PC-9 (cell line): ENCODE measurements at places on chromosomes 1 and 21. TPM values are rescaled to one million over a fixed set of nuclear protein-coding genes. Genes with fewer than 3 reads are reported as not detected.
A peak's percentile ranks its signal among the peaks of the same experiment; 100 is the strongest.

GRCh38 chr1:162087111-162087510, 17.6 kb downstream of the NOS1AP start:
- no peak for DNase-seq

DNA sequence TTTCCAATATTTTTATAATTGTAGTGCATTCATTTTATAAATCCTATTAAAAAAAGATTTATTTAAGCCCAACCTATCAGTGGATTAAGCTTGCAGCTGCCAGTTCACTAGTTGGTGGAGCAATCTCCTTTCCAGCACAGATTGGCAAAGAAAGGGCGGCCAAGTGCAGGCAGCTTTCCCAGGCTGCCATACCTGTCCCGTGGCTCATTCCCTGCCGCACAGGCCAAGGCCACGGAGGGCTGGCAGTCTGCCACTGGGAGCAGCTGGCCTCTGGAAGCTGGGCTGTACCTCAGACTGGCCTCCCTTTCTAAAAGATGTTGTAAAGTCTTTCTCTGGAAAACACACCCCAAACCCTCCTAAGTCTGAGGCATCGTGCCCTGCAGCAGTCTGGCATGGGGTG, 74.2 kb downstream of the SIM2 start:
- peak; percentile 82 for DNase-seq

The PCBP3 gene
- total RNA-seq: 0.65 TPM in 1 of 2 replicates, not detected in the other

The REG4 gene
- not detected in 2 replicates for total RNA-seq

GRCh38 chr1:88661188-88661587, 22.9 kb upstream of the PKN2 start:
- DNase-seq: no peak

DNA sequence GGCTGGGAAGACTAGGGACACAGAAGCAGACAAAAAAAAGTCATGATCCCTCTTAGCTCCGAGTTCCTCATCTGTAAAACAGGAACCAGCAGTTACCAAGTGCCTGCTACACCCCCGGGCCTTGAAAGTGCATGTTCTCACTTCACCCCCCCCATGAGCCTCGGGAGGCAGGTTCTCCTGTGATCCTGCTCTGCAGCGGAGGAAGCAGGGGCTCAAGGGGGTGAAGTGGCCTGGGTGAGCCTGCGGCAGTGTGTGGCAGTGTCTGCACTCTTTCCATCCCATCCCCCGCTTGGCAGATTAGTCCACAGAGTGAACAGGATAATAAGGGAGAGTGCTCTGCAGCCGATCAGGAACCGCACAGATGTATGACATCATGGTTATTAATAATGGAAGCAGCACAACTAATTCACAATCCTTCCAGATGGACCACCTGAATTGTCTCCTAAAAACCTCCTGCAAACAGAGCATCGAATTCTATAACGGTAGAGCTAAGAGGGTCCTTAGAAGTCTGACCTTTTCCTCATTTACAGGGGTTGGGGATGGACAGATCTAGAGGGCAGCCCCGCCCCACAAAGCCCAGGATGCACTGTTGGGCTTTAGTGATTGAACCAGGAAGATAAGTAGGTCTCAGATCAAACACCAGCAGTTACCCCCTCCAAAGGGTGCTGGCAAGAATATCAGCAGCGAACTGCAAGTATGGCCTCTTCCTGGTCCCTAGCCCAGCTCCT, 174.1 kb upstream of the EDN2 start:
- no peak for DNase-seq

DNA sequence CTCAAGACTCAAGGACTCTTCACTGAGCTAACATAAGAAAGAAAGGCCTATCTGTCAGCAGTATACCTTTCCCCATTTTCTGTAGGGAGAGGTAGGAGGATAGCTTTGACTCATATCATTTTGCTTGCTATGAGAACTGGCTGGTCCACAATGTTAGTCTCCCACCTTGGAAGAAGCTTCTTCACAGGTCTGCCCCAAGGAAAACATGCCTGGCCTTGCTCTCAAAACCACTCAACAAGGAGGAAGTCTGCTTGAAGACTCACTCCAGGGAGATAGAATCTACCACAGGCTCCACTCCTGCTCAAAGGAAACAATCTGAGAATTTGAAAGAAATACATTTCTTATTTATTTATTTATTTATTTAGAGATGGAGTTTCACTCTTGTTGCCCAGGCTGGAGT, 29.5 kb upstream of the LAMC1 start:
- DNase-seq: no peak

- DNase-seq: no peak
Observed at GRCh38 chr1:168365719-168366479, 85.2 kb downstream of the TBX19 start.

DNA sequence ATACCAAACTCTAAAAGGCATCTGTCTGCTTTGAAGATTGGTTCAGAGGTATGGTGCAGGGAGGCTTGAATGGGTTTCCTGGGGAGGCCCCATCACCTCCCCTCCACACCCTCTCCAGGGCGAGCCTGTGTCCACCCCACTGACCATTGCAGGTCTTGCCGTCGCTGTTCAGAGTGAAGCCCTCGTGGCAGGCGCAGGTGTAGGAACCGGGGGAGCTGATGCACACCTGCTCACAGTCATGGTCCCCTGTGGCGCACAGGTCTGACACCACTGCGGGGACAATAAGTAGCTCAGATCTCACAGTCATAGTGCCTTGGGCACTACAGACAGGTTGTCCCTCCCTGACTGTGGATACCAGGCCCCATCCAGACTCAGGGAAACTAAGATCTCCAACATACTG, 6.7 kb downstream of the MATN1 start:
- no peak for DNase-seq

DNA sequence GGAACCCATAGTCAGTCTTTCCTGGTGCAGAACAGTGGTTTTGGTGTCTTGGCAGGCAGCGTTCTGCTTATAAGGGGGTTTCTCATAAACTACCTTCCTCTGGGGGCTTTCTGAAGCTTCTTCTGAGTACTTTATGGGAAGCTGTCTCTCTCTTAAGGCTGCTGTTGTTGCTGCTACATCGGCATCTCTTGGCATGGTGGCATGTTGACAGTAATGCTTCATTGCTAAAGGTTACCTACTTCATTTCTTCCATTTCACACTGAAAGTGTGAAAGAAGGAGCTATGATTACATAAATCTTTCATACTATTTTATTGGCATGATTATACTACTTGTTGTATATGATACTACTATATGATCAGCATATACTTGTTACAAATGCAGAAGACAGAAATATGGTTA, 6.3 kb upstream of the MAP10 start:
- DNase-seq: no peak

DNA sequence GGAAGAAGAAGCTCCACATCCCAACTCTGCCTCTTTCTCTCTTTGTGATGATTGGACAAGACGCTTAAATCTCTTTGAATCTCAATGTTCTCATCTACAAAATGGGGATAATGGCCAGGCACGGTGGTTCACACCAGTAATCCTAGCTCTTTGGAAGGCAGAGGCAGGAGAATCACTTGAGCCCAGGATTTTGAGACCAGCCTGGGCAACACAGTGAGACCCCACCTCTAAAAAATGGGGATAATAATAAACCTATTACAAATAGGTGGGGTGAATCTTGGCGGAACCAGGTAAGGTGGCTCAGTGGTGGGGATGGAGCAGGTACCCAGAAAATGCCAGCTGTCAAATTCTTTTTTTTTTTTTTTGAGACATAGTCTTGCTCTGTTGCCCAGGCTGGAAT, 29.4 kb upstream of the ARHGEF10L start:
- DNase-seq: no peak

DNA sequence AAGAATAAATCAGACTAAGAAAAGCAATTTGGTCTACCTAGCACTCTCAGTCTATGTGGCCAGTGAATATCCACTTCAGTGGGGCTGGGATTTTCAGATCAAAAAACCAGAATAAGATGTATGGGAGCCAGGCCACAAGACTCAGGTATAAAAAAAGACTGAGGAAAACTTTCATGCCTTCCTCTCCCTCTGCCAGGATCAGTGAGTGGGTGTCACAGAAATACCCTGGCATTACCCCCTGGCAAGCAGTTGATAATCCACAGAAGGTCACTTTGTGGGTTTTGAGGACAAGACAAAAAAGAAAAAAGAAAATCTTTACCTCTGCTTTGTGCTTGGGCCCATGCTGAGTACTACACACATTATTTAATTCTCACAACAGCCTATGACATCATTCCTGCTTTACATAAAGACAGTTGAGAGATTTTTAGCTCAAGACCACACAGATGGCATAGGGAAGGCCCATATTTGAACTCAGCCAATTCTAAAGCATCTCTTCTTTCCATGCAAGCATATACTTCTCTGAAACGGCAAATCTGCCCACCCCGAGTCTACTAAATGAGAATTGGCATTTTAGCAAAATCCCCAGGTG, 57.6 kb downstream of the DESI2 start:
- DNase-seq: no peak

DNA sequence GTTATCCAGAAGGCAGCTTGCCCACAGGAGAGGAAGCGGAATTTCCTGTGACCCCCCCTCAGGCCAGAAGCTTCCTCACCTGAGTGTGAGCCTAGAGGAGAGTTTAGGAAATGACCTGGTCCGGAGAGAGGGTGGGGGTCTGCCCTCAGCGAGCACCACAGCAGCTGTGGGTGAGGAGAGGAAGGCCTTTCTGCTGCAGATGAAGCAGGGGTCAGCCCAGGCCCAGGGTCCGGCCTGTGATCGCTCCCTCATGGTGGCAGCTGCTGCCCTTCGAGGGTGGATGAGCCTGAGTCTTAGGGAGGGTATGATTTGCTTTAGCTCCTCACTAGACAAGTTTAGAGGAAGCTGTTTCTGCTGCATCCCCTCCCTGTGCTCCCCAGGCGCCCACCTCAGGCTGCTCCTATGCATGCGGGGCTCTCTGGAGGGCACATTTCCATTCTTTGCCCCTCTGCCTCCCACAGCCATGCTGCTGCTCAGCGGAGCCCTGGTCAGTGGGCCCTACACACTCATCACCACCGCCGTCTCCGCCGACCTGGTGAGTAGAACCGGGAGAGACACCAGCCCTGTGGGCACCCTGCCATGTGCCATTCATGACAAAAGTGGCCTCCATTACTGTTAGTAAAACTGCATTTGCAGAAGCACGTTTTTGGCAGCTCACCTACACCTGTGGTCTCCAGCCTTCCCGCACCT, 53.0 kb downstream of the SLC37A1 start:
- no peak for DNase-seq

- peak; percentile 24 for DNase-seq
Observed at GRCh38 chr1:214957330-214958137, 125.0 kb upstream of the KCNK2 start.

- no peak for DNase-seq
Observed at GRCh38 chr1:199716729-199717128, 310.8 kb upstream of the NR5A2 start.

GRCh38 chr1:53619367-53620060, 119.5 kb downstream of the GLIS1 start:
- no peak for DNase-seq

- no peak for DNase-seq
Observed at GRCh38 chr1:24910751-24911650, 19.1 kb downstream of the RUNX3 start.

The TMEM51 gene
- 11.7 and 12.7 TPM in 2 replicates for total RNA-seq

DNA sequence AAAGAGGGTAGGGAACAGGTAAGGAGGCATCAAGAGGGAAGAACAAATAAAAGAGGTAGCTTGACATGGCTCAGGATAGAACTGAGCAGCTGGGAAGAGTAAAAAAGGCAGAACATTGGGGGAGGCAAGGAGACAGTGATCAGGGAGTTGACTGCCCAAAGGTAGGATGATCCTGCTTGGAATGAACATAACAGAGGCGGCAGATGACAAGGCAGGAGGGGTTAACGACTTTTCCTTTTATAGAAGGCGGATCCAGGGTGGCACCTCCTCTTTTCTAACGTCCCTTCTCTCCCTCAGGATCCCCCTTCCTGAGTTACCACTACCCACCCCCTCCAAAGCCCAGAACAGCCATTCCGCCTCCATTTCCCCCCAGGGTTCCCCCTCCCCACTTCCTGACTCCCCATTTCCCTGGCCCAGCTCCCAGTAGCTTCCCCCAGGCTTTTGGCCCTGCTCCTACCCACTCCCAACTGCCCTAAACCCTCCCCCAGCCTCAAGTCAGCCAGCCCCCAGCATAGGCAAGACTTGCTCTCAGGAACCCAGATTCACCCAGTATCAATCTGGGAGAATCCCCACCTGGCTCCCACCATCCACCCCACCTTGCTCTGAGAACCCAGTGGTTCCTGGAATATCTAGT, 769 bp upstream of the ADAMTS4 start:
- no peak for DNase-seq

DNA sequence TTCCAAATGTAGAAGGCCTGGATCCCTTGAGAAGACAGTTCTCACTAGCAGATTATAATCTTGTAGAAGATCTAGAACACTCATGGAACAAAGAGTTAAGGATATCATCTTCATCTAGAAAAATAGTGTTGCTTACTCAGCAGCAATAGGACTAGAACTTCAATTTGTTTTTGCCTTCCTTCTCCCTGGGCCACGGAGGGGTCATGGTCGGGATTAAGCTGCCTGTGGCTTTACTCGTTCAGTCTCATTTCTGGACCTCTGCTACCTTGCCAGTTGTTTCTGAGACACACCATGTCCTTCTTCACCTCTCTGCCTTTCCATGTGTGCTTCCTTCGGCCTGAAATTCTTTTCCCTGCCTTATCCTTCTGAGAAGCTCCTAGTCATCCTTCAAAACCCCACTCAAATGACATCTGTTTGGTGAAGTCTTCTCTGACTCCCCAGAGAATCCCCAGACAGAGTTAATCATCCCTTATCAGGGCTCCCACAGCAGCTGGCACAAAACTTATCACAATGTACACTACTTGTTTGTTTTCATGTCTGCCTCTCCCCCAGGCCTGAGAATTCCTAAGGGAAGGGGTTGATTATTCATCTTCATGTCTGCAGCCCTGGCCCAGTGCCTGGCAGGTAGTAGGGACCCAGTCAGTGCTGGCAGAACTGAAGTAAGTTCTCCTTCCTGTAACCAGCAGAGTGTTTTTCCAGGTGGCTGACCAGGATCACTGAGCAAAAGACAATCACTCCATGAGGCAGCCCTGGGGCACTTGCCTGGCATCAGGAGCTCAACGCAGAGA, 15.5 kb upstream of the SNX27 start:
- peak; percentile 72 for DNase-seq

DNA sequence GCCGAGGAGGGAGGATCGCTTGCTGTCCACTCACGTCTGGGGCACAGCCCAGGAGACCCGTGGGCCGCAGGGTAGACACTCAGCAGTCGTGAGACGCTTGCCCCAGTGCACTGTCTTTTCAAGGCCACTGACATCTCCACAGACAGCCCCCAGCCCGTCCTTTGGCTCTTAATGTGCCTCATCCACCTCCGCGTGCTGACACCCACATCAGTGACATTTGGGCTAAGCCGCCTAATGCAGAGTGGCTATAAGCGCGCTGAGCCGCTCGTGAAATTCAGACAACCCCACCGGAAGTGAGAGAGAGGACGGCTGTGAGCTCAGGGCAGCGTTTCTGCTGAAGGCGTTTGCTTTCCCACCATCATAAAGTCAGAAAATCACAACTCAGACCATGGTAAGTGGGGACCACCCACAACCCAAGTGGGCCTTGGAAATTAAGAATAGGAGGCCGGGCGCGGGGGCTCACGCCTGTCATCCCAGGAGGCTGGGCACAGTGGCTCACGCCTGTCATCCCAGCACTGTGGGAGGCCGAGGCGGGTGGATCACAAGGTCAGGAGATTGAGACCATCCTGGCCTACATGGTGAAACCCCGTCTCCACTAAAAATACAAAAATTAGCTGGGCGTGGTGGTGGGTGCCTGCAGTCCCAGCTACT, 8.4 kb downstream of the SLC35E2B start:
- DNase-seq: no peak

- no peak for DNase-seq
Observed at GRCh38 chr1:237009611-237010010, 5.4 kb upstream of the MT1HL1 start.

The ROR1 gene
- 16.0 and 19.0 TPM in 2 replicates for total RNA-seq
